HFFc6 (cell line): ENCODE measurements at places on chromosomes 4 and X.

DNA sequence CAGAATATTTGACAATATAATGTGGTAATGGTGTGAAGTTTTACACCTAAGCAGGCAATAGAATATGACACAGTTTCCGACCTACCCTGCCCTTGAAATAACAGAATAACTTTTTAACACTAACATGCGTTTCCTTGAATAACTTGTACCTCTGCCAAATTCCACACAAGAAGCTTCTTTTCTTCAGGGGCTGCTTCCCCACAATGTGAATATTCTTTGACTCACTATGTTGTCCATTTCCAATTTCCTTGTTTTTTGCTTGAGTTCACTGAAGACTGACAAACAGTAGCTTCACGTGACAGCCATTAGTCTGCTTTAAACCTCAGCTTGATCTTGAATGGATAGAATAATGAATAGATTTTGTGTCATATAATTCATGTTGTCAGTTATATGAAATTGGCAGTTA lies 14.3 kb downstream of the SHROOM3 start:
- DNase-seq = no peak

GRCh38 chr4:177487977-177488376 lies 45.7 kb upstream of the AGA start:
- no peak for DNase-seq

- peak; percentile 25 for DNase-seq
Measured at GRCh38 chrX:103919270-103919637, 43.2 kb upstream of the TMSB15B start.

DNA sequence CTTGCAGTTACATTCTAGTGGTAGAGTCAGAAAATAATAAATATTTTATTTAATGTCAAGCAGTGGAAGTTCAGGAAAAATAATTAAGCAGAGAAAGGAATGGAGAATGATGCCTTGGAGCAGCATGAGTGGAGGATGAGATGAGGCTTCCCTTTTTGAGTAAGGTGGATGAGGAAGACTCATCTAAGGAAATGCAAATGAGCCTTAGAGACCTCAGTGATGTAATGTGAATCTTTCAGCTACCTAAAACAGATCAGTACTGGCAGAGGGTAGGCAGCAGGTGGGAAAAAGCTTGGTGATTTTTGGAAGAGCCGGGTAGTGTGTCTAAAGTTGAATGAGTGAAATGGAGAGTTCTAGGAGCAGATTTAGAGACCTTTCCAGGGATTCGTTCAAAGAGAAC lies 118.2 kb downstream of the GRID2 start:
- DNase-seq = no peak

DNA sequence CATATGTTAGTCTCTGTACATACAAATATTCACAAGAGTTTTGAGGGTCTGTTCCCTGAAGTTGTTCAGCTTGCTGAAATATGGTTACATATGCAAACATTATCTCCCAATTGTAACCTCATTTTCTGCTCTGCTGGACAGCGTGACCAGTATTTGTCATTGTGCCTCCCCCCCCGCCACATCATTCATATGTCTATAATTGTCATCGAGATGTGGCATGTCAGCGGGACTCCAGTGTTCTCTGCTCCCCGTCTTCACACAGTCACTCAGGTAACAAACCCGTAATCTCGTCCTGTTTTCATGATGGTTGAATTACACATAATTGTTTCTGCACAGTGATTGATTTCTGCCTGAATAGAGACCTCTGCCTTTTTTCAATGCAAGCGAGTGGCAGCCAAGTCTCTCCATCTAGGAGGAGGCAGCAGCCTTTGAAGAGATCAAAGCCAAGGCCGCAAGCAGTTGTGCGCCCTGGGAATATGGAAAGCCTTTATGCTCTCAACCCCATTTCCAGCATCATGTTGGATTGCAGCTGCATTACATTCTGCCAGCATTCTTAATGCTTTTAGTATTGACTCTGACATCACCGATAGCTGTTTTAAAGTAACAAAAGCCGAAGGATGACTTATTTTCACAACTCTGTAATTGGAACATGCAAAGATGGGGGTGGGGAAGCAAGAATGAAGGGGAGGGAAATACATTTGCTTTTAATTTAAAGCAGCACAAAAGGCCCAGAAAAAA lies 27.4 kb downstream of the LEF1 start:
- DNase-seq = no peak

DNA sequence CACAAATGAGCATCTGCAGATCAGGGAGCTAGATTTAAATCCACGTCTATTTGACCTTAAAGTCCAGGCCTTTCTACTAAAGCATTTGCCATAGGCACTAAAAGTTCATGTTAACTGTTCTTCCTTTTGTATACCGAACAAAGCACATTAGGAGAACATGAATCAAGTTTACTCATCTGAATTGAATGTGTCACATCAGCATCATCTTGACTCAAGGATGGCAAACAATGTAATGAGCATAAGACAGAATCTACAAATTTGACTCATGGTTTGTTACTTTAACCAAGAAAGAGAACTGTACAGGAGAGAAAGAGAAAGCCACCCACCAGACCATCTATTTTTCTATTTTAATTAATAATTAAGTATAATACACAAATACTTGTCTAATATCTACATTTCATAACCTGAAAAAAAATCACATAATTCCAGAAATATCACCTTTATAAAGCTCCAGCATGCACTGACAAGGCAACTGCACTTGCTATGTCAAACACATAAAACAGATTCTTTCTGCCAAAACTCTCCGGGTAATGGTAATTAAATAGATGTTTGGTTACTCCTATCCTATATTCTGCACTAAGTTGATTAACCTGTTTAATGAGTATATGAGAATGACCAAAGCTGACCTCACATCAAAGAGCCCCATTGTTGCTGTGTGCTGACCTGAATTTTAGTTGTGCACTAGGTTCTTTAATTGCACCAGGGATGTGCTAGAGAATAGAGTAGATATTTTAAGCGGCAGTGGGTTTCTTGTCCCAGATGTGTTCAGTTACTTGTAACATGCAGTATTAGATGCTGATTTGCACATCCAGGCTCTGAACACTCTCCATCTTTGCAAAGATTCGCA lies 42.5 kb upstream of the LEF1 start:
- DNase-seq = no peak

GRCh38 chrX:50971395-50971794 lies 60.9 kb downstream of the BMP15 start:
- DNase-seq = no peak

DNA sequence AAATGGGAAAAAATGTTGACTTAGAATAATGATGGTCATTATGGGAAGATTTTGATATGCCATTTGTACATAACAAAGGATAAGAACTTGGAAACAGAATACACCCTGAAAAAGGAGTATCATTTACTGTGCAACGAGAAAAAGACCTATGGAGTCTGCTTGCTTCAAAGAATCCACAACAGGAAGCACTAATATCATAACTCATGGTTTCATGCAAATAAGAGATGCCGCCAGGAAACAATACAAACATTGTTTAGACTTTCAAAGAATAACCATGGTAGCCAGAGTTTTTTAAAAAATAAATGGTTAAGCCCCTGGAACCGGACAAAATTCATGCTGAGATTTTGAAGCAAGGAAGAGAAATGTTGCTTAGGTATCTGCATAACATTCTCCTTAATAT lies 139.9 kb upstream of the ETNPPL start:
- DNase-seq = no peak

DNA sequence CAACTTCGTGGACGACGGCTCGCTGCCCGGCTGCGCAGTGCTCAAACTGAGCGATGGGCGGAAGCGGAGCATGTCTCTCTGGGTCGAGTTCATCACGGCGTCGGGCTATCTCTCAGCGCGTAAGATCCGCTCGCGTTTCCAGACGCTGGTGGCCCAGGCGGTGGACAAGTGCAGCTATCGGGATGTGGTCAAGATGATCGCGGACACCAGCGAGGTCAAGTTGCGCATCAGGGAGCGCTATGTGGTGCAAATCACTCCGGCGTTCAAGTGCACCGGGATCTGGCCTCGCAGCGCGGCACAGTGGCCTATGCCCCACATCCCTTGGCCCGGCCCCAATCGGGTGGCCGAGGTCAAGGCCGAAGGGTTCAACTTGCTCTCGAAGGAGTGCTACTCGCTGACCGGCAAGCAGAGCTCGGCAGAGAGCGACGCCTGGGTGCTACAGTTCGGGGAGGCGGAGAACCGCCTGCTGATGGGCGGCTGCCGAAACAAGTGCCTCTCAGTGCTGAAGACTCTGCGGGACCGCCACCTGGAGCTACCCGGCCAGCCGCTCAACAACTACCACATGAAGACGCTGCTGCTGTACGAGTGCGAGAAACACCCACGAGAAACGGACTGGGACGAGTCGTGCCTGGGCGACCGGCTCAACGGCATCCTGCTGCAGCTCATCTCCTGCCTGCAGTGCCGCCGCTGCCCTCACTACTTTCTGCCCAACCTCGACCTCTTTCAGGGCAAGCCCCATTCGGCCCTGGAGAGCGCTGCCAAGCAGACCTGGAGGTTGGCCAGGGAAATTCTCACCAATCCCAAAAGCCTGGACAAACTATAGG lies 1.5 kb downstream of the MAB21L2 start:
- no peak for DNase-seq

DNA sequence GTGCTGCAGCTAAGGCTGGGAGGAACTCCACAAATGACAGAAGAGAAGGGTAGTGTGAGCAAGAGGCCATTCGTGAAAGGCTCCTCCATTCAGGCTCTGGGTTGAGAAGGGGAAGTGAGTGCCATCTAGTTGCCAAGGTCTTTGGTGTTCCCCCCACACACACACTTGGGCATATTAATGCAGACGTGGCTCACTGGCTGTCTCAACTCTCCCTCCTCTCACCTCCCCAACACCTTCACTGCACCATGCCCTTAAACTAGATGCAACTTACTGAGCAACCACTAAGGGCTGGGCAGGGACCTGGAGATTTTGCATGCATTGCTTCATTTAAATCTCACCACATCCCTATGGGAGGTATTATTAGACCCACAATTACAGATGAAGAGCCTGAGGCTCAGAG lies 8.7 kb downstream of the CLRN2 start:
- no peak for DNase-seq

GRCh38 chrX:66017659-66018170 lies 22.2 kb downstream of the VSIG4 start:
- no peak for DNase-seq

GRCh38 chrX:9902656-9903055 lies 64.5 kb upstream of the CLDN34 start:
- no peak for DNase-seq

GRCh38 chr4:1246111-1246881 lies 2.6 kb downstream of the CTBP1 start:
- no peak for DNase-seq

- no peak for DNase-seq
Measured at GRCh38 chrX:17521871-17522693, 147.1 kb downstream of the NHS start.

- DNase-seq = no peak
Measured at GRCh38 chrX:12614266-12614665, 176.9 kb upstream of the PRPS2 start.

GRCh38 chr4:21697583-21697982 lies 251.0 kb downstream of the KCNIP4 start:
- no peak for DNase-seq

DNA sequence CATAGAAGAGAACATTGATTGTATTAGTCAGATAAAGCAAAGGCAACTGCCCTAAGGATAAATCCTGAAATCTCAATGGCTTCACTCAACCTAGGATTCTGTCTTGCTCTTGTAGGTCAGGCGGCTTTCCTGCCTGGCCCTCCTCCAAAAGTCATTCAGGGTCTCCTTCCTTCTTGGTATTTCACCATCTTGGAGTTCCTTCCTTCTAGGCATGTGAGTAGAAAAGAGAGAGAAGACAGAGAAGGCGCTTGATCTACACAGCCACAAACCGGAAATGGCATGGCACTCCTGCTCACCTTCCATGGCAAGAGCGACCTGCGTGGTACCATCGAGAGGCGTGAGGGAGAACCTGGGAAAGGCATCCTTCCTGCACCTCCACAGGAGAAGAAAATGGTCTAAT lies 45.3 kb upstream of the HELT start:
- no peak for DNase-seq

DNA sequence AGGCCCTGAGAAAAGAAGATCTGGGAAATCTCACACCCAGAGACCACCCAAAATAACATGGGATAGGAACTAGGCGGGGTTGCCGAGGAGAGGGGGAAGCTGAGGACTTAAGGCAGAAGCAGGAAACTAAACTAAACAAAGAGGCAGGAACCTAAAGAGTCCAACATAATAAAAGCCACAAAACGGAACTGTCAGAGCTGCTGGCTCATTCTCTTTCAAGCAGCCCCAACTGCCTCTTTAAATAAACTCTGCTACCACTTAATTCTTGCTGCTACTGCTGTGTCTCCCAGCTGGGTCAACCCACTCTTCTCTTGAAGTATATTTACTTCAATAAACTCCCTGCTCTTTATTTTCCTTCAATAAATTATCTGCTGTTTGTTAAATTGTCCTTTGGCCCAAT lies 44.5 kb downstream of the MAGEB16 start:
- DNase-seq = no peak

DNA sequence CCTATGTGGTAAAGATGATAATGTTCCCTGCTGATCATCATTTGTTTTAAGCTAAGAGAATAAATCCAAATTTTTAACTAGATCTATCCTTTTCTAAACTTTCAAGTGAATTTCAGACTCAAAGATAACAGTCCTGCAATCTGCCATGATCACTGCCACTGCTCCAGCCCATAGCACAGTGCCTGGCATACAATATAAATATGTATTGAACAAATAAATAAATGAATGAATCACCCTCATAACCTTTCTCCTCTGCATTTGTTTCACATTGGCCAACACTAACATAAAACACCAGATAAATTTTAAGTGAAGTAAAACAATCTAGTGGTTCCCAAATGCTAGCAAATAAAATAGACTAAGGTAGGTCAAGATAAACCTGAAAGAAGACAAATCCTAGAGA lies 439.0 kb downstream of the GPM6A start:
- no peak for DNase-seq

DNA sequence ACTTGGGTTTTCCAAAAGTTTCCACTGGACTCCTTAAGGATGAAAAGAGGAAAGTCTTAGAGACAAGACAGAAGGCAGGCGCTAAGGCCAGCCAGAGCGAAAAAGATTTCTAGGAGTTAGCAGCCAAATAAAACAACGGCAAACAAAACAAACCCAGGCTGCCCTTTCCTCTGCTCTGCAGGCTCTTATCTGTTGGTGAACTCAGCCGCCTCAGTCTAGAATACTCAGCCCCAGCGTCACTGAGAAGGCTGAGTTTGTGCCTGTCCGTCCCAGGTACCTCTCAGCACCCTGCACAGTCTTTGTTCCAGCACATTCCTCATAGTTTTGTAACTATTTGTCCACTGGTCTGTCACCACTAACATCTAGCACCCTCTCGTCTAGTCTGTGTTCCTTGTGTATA lies 75.6 kb upstream of the FAM9C start:
- DNase-seq = no peak

DNA sequence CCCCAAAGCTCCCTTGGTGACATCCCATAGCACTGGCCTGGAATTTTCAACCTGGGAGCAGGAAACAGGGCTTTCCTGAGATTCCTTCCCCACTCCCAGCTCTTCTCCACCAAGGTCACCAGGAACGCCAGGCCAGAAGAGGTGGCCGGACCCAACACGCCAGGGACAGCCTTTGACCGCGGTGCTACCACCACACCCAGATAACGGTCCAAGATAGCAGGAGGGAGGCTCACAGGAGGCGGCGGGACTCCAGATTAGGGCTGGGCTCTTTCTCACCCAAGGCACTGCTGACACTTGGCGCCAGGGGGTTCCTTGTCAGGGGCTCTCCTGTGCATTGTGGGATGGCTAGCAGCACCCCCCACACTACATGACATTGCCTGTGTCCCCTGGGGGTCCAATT lies 22.9 kb downstream of the ZFYVE28 start:
- DNase-seq = no peak
